ENCODE measurements at places on chromosomes 6 and 20.

DNA sequence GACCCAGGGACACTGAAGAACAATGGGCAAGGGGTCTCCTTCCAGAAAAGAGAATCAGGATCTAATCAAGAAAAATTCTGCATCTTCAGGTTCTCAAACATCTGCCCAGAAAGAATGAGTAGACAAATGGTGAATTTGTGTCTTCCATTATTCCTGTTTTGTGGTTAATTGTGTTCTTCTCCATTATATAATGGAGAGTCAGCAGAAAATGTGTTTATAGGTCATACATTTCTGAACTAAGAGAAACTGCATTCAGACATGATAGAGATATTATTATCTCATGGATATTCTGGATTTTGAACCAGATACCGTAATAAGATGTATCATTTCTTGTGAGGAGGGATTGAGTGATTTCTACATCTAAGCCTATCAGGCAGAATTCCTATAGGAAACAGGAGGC lies 581.7 kb upstream of the JAG1 start:
- DNase-seq: no peak

GRCh38 chr6:115898246-115898645 lies 162.4 kb downstream of the FRK start:
- no peak for DNase-seq

- no peak for DNase-seq
Observed at GRCh38 chr6:37340639-37340943, 13.2 kb upstream of the RNF8 start.

DNA sequence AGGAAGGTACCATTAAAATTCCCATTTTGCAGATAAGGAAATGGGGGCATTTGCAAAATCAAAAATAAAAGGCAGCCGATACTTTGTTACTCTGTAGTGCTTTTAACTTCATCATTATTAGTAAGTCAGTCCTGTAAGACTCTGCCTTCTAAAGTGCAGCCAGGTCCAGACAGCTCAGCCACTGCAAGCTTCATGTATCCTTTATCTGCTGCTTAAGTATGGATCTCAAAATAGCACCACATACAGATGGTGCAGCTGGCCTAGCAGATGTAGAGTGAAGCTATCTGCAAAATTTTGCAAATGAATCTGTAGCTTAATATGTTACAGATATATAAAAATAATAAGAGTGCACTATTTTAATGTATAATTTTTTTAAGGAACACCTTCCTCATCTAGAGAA lies 53.4 kb downstream of the NUS1 start:
- no peak for DNase-seq

DNA sequence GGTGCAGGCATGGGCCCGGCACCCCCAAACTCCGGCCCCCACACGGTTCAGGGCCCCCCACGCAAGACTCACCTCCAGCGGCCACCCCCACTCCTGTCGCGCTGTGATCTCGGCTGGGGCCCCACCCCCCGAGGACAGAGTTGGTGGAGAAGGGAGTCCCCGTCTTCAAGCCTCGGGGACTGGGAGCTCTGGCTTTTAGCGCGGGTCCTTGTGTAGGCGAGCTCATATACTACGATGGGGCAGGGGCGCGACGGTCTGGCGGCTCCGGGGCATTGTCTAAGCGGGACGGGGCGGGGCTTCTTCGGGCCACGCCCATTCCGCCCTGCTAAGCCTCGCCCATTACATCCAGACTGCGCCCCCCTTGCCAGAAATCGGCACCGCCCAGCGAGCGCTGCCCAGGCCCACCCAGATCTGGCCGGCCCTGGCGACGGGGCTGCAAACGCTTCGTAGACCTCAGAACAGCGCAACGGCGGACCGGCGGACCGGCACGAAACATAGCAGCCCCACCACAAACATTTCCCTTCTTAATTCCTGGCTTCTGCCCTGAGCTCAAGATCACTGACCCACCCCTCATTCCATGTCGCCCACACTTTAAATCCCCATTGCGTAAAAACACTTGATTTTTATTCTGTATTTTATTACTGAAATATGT lies 1.0 kb upstream of the DDAH2 start:
- peak; percentile 69 for DNase-seq

DNA sequence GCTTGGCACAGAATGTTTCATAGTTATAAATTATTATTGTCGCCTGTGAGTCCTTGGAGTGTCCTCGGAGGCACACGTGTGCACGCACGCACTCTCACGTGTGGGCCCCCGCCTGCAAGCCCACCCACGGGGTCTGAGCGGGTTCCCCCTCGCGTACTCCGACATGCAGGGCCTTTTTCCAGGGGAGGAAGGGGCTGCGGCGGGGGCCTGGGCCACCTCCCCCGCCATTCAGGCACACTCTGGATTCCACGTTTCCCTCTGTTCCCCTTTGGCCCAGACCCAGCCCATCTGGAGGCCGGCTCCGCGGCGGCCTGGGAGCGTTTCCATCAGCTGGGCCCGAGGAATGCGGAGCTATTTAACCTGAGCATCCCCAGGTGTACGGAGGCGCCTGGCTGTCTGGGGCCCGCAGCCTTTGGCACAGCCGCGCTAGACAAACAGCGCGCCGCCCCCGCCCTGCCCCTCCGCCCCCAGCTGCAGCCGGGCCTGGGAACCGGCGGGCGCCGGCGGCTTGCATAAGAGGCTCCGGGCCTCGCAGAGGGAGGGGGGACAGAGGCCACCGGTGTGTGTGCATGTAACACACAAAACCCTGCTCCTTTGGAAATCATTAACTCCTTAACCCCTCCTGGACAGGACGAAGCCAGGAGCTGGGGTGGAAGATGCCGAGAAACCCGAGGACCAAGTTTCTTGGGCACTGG lies 3.3 kb downstream of the ID1 start:
- no peak for DNase-seq

GRCh38 chr20:38298768-38299288 lies 5.1 kb upstream of the BPI start:
- DNase-seq: no peak

DNA sequence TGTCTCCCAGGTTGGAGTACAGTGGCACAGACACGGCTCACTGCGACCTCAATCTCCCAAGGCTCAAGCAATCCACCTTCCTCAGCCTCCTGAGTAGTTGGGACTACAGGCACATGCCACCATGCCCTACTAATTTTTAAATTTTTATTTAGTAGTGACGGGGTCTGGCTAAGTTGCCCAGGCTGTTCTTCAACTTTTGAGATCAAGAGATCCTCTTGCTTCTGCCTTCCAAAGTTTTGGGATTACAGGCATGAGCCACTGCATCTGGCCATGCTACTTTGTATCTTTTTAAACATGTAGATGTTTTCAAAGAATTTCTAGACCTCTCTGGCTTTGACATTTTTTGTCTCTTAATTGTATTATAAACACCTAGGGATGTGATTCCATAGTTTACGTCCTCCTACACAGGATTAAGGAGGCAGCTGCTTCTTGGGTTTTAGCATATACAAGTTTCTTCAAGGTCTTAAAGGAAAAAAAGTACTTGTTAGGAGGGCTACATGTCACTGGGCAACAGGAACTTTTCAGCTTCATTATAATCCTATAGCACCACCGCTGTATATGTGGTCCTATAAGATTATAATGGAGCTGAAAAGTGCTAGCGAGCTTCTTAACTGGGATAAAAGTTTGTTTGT lies 1.3 kb downstream of the ADAT2 start:
- DNase-seq: no peak

- no peak for DNase-seq
Observed at GRCh38 chr6:141484711-141485110, 648.0 kb upstream of the GJE1 start.

DNA sequence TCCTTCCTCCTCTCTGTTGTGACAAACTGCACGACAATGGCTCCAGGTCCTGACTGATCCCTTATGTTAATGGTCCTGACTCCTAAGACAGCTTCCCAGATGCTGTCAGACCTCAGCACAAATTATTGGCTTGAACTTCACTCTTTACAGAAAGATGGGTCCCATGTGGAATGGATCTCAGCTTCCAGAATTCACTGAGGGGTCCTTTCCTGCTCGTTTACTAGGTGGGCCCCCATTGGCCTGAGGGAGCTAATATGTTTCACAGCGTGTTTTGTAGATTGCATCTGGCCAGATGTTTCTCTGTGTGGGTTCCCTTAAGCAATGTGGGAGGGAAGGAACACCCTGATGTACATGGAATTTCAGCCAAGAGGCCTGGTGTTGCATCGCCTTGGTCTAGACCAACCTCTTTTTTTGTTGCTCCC lies 826.6 kb downstream of the MAFB start:
- DNase-seq: no peak

DNA sequence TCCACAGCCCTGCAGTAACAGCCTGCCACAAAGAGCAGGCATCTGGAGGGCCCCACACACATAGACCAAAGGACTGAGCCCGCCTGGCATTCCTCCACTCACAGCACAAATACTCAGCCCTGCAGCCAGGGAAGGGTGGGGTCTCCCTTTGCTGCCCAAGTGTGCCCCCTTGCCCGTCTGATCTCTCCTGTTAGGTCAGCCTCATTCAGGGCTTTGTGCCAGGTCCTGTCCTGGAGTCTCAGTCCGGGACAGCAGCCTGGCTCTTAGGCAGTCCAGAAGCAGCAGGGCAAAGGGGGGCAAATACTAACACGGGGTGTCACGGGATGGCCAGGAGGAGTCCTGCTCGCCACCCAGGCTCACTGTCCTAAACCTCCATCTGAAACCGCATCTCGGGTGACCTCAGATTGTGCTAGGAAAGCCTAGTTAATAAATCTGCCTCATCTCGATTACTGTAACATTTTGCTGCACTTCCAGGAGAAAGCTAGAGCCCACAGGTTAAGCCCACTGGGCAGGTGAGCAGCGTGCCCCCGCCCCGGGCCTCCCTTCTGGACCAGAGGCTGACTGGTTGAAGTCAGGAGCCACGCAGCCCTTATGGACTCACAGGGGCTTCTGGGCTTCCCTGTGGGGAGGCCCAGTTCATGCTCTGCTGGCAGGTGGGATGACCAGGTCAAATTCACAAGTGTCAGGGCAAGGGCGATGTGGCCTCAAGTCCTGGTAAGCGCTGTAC lies 3.2 kb upstream of the OGFR start:
- DNase-seq: no peak

GRCh38 chr6:170294298-170294730 lies 3.4 kb upstream of the DLL1 start:
- no peak for DNase-seq

- DNase-seq: no peak
Observed at GRCh38 chr20:20551409-20551808, 161.0 kb downstream of the RALGAPA2 start.

DNA sequence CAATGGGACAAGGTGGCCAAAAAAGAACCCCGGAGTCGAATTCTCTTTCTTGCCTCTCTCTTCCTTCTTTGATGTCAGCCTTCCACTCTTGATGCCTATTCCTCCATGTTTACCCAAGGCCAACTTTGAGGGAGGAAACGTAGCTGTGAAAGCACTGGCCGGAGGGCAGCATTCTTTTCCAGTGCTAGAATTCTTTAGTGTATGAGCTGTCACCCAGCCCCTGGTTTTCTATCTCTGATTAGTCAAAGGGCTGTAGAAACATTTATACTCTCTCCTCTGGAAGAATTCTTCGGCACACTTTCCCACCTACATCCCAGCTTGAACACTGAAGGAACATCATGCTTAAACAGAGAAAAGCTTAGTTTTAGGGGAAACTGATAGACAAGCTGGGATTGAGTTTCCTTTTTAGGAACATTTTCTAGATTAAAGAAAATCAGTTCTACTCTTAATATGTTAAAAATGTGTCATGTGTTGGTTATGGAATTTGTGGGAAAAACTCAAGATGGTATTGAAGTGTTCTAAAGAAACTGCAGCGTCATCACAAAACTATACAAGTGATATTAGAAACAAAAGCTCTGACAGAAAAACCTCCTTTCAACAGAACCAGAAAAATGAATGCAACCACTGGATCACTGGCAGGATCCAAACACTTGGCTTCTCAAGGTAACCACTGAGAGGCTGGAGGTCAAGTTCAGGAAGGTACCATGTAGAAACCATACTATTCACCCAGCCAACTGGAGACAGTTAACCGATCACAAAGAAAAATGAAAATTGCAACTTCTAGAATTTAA lies 20.7 kb upstream of the UTRN start:
- no peak for DNase-seq

- DNase-seq: no peak
Observed at GRCh38 chr6:51273228-51273961, 454.7 kb downstream of the TFAP2B start.

DNA sequence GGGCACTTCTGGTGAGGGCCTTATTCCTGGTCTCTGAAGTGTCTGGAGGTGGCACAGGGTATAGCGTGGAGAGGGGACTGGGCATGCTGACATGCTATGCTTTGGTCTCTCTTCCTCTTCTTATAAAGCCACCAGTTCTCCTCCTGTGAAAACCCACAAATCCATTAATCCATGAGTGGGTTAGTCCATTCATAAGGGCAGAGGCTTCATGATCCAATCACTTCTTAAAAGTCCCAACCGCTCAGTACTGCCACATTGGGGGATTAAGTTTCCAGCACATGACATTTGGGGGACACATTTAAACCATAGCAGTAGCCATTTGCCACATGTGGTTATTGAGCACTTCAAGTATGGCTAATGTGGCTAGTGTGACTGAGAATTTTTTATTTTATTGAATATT lies 3.8 kb upstream of the TRIB3 start:
- no peak for DNase-seq

DNA sequence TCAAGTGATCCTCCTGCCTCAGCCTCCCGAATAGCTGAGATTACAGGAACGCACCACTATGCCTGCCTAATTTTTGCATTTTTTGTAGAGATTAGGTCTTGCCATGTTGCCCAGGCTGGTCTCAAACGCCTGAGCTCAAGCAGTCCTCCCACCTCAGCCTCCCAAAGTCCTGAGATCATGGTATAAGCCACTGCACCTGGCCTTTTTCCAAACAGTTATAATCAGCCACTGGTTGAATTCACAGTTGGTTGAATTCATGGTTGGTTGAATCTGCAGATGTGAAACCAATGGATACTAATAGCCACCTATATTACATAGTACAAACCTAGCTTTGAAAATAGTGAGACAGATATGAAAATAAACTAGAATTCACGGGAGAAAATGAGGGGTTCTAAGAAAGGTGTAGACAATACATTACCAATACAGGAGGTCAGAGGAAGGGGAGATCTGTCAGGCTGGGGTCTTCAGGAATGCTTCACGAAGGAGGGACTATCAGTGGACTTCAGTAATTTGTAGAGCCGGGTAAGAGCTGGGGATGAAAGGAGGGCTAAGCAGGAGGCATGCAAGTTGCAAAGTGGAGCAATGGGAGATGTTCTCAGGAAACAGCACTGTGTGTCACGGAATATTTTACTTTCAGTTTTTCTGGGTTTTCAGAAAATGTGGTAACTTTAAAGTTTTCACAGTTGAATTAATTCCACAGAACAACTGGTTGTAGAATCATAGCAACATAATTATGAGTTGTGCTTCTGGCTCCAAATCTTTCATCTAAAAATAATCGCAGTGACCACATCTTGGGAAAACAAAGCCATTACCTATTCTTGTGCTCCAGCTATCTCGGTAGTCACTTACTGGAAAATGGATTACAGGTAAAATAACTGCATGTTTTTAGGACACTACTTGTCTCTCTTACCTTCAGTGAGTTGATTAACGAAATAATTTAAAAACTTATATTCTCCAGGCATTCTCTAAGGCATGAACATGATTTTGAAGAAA lies 12.9 kb upstream of the CEP85L start:
- no peak for DNase-seq

Data from naive thymus-derived CD8-positive, alpha-beta T cell (primary cell).